ENCODE measurements at places on chromosomes 2 and 18.
A peak's percentile ranks its signal among the peaks of the same experiment; 100 is the strongest.

GRCh38 chr18:44954257-44954656 lies 273.6 kb downstream of the SETBP1 start:
- no peak for DNase-seq

DNA sequence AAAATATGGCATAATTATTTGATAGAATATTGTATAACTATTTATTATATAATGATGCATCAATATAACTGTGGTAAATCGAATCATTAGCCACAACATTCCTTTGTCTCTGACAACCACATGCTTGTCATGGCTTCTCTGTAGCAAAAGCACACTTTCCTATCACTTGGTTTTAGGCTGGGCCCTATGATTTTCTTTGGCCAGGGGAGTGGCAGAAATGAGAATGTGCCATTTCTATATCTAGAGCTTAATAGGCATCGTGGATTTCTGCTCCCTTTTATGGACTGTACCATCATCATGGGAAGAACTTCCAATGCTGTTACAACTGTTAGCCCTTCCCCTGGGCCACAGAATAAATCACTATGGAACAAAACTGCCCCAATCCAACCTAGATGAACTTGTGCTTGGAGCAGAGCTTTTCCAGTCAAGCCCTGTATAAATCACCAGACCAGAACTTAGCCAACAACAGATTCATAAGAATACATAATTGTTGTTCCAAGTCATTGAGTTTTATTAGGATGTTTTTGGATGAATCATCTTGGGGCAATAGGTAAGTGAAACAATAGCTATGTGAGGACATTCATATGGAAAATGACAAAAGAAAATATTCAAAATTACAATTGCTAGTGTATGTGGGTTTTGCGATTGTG lies 715.8 kb downstream of the ERBB4 start:
- DNase-seq = no peak

DNA sequence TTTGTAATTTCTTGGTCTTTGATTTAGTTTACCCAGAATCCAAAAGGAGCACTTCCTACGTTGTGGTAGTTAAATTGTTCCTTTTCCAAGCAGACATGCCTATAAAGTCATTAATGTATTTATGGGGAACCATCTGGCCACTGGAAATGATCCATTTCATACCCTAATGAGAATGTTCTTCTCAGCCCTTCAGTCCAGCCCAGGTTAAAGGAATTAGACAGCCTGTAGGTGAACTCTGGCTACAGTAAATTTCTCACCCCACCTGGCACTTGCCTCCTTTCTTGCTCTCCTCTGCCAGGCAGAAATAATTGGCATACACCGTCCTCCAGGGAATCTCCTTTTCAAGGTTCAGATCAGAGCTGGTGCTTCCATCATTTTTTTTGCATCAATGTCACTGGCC lies 121.1 kb downstream of the SETBP1 start:
- DNase-seq = no peak

GRCh38 chr2:190088917-190089316 lies 26.4 kb upstream of the MSTN start:
- peak; percentile 6 for DNase-seq

DNA sequence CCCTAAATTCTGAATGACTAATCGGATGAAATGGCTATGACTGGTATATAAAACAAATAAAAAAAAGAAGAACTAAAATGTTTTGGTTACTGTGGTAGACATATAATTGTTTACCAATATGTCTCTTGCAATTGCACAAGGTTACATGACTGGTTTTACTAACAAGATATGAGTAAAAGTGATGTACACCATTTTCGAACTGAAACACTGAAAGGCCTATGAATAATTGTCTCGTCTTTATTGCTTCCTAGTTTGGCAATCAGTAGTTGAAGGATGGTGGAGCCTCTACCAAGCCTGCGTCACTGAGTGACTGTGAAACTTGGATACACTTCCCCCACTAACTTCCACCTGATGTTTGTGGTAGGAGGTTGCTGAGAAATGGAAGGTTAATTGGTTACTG lies 16.5 kb downstream of the CDH19 start:
- DNase-seq = no peak

DNA sequence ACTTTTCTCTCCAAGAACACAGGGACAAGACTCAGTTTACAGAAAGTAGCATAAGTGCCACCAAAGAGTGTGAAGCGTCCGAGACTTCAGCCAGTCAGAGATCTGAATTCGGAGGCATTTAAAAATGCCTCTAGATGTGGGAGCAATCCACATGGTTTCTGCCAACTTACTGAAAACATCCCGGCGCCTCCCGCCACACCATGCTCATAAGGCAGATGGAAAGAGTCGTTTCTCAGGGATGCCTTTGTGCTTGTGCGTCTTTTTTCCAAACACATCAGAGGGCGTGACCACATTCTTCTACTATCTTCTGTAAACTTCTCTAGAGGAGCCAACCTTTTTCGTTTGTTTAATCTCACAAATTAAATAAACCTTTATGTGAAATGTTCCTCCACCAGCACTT lies 88.7 kb downstream of the NRP2 start:
- DNase-seq = no peak

DNA sequence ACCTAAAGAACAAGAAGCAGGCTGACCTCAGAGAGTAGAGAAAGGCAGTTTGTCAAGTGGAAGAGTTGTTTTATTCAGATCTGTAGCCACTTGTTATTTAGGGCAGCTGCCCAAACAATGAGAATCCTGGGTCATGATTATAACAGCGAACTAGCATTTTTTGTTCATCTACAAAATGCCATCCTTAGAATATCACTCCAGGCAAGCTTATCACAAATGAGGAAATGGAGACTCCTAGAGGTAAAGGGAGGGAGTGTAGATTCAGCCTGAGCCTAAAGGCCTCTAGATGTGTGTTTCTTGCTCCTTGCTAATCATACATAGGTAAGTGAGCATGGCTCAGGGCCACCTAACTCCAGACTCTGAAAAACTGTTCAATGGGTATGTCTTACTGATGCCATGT lies 126.1 kb downstream of the HNMT start:
- peak; percentile 14 for DNase-seq

GRCh38 chr2:105611811-105612424 lies 132.8 kb upstream of the NCK2 start:
- no peak for DNase-seq

DNA sequence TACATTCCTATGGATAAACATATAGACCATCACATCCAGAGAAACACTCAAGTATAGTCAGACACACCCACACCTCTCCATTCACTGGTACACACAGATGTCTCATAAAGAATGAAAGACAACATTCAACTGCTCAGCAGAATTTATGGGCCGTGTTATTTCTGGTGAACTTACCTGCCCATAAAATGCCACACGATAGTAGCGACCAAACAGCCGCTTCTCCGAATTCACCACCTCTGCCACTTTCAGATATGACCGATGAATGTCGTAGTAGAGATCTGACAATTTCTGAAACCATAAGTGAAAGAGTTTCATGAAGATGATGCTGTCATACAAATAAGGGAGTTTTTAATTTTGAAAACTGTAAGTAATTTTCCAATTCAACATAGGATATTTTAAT lies 70.7 kb upstream of the CCDC195 start:
- no peak for DNase-seq

Measured in GM12891 (cell line).